Aorta (tissue), 5 donors: ENCODE measurements at places on chromosomes 12 and 14. TPM values are rescaled to one million over a fixed set of nuclear protein-coding genes. Genes with fewer than 3 reads are reported as not detected.
A peak's percentile ranks its signal among the peaks of the same experiment; 100 is the strongest.

DNA sequence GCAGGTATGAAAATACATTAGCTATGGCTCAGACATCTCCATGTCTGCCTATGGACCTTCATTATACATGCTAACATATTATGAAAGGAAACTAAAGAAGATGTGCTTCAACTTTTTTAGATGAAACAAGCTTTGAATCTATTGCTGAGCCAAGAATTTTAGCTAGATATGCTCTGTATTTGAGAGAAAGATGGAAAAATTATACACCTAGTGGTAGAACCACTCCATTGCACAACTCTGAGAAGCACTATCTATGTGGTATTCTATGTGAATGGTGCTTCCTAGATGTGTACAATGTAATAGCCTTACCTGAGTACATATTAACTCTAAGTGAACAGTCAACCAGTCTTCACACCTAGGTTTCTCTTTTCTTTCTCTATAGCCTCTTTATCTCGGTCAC is 17.3 kb downstream of the EPYC start:
- no peaks in the 10 kb centered on the region for H3K27me3 ChIP-seq
- no peak for DNase-seq
- no peaks in the 10 kb centered on the region for H3K4me1 ChIP-seq
- H3K27ac ChIP-seq: no peak overlapping the region
- no peak overlapping the region for H3K4me3 ChIP-seq

GRCh38 chr12:50679612-50680011 is 84.3 kb upstream of the ATF1 start:
- DNase-seq: no peak
- H3K36me3 ChIP-seq: no peaks in the 10 kb centered on the region
- no peak overlapping the region for H3K27ac ChIP-seq
- no peaks in the 10 kb centered on the region for H3K4me1 ChIP-seq
- H3K27me3 ChIP-seq: no peaks in the 10 kb centered on the region

Gene NAV3
- 40.3 TPM for total RNA-seq

- H3K4me3 ChIP-seq: no peak overlapping the region
- no peaks in the 10 kb centered on the region for H3K36me3 ChIP-seq
- H3K4me1 ChIP-seq: no peaks in the 10 kb centered on the region
- DNase-seq: peak; percentile 64
- H3K27me3 ChIP-seq: no peaks in the 10 kb centered on the region
- no peak overlapping the region for H3K27ac ChIP-seq
Measured at GRCh38 chr14:100149851-100150611, 9.4 kb downstream of the DEGS2 start.

Gene LIN7A
- 5.7 TPM for total RNA-seq

Gene DUSP6
- 96.8 TPM for total RNA-seq

- no peak overlapping the region for H3K4me3 ChIP-seq
- H3K4me1 ChIP-seq: peaks cover 6% of the 10 kb centered on the region
- no peak overlapping the region for H3K27ac ChIP-seq
- H3K36me3 ChIP-seq: no peaks in the 10 kb centered on the region
Measured at GRCh38 chr12:19530637-19531023, 91.3 kb downstream of the AEBP2 start.

DNA sequence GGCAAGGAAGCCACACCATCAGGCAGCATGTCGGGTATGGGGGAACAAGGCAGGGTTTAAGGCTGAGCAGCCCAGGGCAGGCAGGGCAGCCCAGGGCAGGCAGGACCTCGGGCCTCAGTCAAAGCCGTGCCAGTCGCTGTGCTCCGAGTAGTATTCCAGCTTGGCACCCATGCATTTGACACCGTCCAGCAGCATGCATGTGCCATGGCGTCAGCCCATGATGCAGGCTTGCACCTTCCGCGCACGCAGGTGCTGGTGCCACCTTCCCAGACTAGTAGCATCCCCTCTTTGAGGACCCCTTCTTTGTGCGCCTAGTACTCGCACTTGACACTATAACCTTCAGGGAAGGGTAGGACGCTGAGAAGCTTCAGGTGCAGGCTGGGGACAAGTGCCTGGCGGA is 11.6 kb upstream of the ADCY6 start:
- H3K27me3 ChIP-seq: no peaks in the 10 kb centered on the region
- no peaks in the 10 kb centered on the region for H3K36me3 ChIP-seq
- no peak overlapping the region for H3K4me3 ChIP-seq
- H3K4me1 ChIP-seq: no peaks in the 10 kb centered on the region
- H3K27ac ChIP-seq: no peak overlapping the region

DNA sequence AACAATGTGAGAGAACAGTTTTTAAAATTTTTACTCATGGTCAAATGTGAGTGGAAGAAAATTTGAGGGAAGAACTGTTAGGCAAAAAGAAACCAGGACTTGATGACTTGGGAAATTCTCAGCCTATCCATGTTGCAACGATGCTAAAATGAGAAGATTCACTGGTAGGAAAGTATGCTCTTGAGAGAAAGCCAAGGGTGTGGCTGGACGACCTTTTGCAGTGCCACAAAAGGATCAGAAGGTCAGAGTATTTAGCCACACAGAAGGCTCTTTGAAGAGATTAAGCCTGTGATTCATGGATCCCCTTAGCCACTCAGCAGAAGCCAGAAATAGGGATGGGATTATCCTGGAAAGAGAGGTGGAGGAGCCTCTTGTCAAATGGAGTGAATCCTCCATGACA is 336.8 kb downstream of the LRIG3 start:
- H3K27me3 ChIP-seq: no peaks in the 10 kb centered on the region
- no peak for DNase-seq
- H3K27ac ChIP-seq: no peak overlapping the region
- H3K4me1 ChIP-seq: peaks cover 9% of the 10 kb centered on the region
- no peak overlapping the region for H3K4me3 ChIP-seq
- no peaks in the 10 kb centered on the region for H3K36me3 ChIP-seq

DNA sequence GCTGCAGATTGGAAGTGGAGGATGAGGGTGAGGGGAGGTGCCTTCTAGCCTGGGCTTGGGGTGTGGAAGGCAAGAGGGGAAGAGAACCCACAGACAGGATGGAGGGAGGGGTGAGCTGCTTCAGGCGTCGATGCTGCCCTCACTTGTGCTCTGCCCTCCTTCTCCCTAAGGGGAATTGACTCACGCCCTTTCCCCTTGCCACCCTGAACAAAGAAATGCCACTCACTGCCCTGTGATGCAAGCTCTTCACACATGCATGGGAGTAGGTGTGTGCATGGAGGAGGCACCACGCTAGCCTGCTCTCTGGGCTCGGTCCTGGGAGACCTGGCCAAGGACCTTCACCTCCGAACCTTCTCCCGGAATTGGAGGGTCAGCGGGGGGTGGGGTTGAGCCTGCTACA is 35.7 kb upstream of the PRMT8 start:
- H3K27me3 ChIP-seq: no peaks in the 10 kb centered on the region
- DNase-seq: no peak
- H3K36me3 ChIP-seq: no peaks in the 10 kb centered on the region
- no peaks in the 10 kb centered on the region for H3K4me1 ChIP-seq

Gene LMNTD1
- total RNA-seq: not detected

GRCh38 chr12:126354633-126355032 is 1289.4 kb downstream of the AACS start:
- H3K27ac ChIP-seq: no peak overlapping the region
- H3K4me3 ChIP-seq: no peak overlapping the region
- DNase-seq: no peak
- H3K36me3 ChIP-seq: no peaks in the 10 kb centered on the region
- H3K4me1 ChIP-seq: no peaks in the 10 kb centered on the region
- no peaks in the 10 kb centered on the region for H3K27me3 ChIP-seq

GRCh38 chr12:82963956-82964355 is 277.2 kb downstream of the TMTC2 start:
- H3K27ac ChIP-seq: no peak overlapping the region
- no peaks in the 10 kb centered on the region for H3K36me3 ChIP-seq
- H3K27me3 ChIP-seq: no peaks in the 10 kb centered on the region
- DNase-seq: no peak

GRCh38 chr14:69726761-69727511 is 40.0 kb upstream of the SRSF5 start:
- peak; percentile 88 for DNase-seq
- no peaks in the 10 kb centered on the region for H3K36me3 ChIP-seq
- no peak overlapping the region for H3K4me3 ChIP-seq
- H3K27ac ChIP-seq: no peak overlapping the region
- no peaks in the 10 kb centered on the region for H3K27me3 ChIP-seq
- no peaks in the 10 kb centered on the region for H3K4me1 ChIP-seq

DNA sequence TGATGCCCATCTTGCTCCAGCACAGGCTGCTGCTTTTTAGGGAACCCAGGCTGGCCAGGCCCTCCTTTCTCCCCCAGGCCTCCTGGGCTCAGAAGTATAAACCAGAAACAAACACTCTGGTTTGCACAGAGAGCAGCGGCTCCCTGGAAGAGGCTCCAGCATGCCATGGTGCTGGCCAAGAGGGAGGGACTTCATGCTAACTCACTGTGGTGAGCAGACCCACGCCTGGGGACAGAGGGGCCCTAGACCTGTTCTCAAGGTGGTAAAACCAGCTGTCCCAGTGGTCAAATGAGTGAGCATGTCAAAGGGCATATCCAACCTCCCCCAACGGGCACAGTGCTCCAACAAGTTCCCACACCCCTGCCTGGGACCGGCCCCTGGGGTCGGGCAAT is 15.5 kb downstream of the BCL11B start:
- H3K27ac ChIP-seq: no peak overlapping the region
- H3K36me3 ChIP-seq: no peaks in the 10 kb centered on the region
- H3K4me3 ChIP-seq: no peak overlapping the region
- H3K4me1 ChIP-seq: no peaks in the 10 kb centered on the region
- DNase-seq: no peak

Gene TESPA1
- 1.0 TPM for total RNA-seq

DNA sequence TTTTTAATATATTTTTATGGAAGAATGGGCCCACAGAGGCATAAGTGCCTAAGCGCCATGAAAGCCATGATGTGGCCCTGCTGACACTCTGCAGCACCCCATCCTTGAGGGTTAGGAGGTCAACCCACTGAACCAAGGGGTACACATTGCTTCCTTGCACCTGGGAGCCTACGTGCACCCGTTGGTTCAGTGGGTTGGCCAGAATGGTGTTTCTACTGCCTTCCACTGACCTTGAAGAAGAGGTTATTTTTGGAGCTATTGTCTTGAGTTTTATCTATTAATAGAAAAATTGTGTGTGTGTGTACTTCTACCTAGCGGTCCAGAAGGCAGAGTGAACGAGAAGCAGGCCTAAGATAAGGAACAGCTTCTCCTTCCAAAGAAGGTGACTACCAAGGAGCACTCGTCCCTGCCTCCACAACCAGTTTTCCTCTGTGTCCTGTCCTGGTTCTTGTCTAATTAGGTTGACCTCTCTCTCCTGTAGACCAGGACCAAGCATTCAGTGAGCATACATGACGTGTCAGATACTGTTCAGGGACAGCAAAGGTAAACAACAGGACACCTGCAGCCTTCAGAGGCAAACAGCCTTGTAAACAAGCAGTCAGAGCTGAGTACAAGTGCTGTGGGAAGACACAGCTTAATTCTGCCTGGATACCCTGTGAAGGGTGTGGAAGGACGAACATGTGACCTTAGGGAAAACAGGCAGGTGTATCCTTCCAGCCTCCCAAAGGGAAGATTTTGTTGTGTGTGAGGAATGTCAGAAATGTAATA is 30.4 kb upstream of the PLEK2 start:
- no peak overlapping the region for H3K4me3 ChIP-seq
- DNase-seq: no peak
- no peaks in the 10 kb centered on the region for H3K27me3 ChIP-seq
- H3K27ac ChIP-seq: no peak overlapping the region

Gene NACA
- total RNA-seq: 674 TPM

Gene LRRK2
- total RNA-seq: 42.0 TPM

DNA sequence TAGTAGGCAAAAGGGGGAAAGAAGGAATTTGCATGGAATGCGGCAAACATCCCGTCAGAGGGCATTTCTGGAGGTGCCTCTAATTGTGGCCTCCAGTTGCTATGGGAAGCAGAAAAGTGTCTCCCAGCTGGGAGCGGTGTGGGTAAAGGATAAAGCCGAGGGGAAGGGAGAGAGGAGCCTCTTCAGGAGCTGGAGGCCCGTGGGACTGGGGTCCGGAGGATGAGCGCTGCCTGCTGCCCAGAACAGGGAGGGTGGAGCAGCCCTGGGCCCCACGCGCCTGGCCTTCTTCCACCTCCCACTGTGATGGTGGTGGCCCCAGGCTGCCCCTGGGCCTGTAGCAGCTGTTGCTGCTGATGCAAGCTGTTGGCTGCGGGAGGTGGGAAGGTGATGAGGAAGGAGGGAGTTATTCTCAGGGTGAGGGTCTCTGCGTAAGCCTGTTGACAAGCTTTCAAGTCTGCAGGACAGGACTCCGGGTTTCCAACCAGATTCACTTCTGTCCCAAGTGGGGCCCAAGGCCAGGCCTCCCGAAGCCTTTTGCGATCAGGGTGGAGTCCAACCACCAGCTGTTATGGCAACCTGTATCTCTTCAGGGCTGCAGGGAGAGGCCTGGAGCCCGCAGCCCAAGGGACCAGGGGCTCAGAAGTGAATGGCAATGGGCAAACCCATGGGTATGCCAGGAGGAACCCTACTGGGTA is 19.1 kb upstream of the PGF start:
- H3K4me3 ChIP-seq: no peak overlapping the region
- H3K27ac ChIP-seq: no peak overlapping the region
- H3K4me1 ChIP-seq: no peaks in the 10 kb centered on the region
- DNase-seq: peak; percentile 73
- no peaks in the 10 kb centered on the region for H3K36me3 ChIP-seq

Gene OVCH1
- total RNA-seq: 1.0 TPM

- no peak for DNase-seq
- H3K27me3 ChIP-seq: no peaks in the 10 kb centered on the region
- no peaks in the 10 kb centered on the region for H3K36me3 ChIP-seq
- no peak overlapping the region for H3K27ac ChIP-seq
Measured at GRCh38 chr14:47917344-47917954, 242.0 kb upstream of the MDGA2 start.

Gene RPL10L
- total RNA-seq: not detected

DNA sequence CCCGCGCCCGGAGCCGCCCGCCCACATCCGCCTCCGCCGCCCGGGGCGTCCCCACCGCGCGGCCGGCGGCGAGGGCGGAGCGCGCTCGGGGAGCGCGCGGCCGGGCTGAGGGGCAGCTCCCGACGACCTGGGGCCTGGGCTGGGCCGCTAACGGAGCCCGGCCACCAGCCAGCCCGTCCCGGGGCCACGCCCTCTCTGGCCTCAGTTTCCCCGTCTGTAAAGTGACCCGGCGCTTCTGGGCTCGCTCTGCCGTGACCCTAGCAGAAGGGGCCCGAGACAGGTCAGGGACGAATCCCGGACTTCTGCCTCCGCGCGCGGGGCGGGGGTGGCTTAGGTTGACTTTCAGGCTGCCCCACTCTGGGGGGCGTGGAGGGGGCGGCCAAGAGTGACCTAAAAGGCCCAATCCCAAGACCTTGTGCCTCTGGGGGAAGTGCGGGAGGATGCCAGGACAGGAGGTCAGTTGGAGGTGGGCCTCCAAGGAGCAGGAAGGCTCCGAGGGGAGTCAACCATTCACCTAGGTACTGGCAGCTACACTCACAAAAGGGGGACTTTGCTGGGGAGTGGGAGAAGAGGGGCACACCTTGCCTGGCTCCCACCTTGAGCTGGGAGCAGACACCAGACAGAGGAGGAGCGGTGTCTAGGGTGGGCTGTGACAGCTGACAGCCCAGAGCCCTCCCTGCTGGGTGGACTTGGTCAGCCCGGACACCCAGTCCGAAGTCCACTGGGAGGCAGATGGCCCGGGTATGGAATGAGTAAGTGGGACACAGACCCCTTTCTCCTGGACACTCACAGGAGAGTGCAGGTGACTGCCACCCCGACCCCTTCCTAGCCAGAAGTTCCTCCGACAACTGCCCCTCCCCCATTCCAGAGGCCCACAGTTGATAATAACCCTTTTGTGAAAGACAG is 486 bp upstream of the AKT1 start:
- H3K4me3 ChIP-seq: peak overlapping the region; percentile 23
- DNase-seq: peak; percentile 74
- peaks cover 7% of the 10 kb centered on the region for H3K4me1 ChIP-seq
- no peaks in the 10 kb centered on the region for H3K36me3 ChIP-seq
- no peak overlapping the region for H3K27ac ChIP-seq
- H3K27me3 ChIP-seq: no peaks in the 10 kb centered on the region
